Breast epithelium (tissue), 4 donors: ENCODE measurements at places on chromosomes 11 and 22. TPM values are rescaled to one million over a fixed set of nuclear protein-coding genes. Genes with fewer than 3 reads are reported as not detected.

DNA sequence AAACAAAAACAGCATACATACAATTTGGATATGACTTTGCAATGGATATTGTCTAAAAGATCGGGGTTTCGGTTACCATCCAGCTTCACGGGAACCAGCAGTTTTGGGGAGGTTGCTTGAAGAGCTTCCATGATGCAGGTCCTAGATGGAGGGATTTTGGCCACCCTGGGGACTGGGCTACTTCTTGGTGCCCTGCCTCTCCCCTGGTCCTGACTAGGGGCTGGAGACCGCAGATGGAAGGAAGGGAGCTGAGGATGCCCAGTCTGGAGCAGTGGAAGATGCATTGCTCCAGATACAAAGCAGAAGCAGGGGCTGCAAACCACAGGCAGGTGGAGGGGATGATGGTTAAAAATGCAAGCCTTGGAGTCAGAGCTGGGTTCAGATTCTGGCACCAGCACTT is 13.5 kb downstream of the SOX10 start:
- no peak for DNase-seq

GRCh38 chr11:79087238-79087960 is 353.4 kb downstream of the TENM4 start:
- DNase-seq, result no peak

- no peak for DNase-seq
These were observed 5.9 kb upstream of the PHF21A start for GRCh38 chr11:46127150-46127638.

- no peak for DNase-seq
These were observed 78.0 kb downstream of the TSPAN18 start for GRCh38 chr11:44804449-44805437.

The GPR83 gene
- 0.15 TPM for total RNA-seq

- no peak for DNase-seq
These were observed 21.1 kb downstream of the PHF21B start for GRCh38 chr22:44988671-44989070.

DNA sequence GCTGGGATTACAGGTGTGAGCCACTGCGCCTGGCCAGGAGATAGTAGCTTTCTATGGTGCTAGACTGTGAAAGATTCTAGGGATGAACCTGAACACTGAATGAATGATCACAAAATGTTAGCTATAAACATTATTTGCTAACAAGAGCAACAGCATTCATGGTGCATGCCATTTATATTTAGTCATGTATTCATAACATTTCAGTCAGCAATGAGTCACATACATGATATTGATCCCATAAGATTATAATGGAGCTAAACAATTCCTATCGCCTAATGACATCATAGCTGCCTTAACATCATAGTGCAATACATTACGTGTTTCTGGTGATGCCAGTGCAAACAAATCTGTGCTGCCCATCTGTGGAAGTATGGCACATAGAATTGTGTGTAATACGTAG is 164.1 kb downstream of the ARHGAP42 start:
- DNase-seq, result no peak

The SEC14L6 gene
- total RNA-seq, result 0.73 TPM

- DNase-seq, result no peak
These were observed 33.3 kb upstream of the MYEOV start for GRCh38 chr11:69260622-69261021.

The LDHAL6A gene
- total RNA-seq, result not detected

DNA sequence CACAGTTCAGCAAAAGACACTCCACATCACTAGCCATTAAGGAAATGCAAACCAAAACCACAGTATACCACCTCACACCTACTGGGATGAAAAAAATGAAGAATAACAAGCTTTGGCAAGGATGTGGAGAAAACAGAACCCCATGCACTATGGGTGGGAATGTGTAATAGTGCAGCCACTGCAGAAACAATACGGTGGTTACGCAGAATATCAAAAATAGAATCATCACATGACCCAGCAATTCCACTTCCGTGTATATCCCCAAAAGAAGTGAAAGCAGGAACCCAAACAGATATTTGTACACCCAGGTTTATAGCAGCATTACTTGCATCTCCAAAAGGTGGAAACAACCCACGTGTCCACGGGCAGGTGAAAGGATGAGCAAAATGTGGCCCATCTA is 20.8 kb downstream of the CARS1 start:
- no peak for DNase-seq
